Stimulated activated CD8-positive, alpha-beta memory T cell treated with anti-CD3 and anti-CD28 coated beads, Interleukin-15, amount 100 ng/mL, for 4 hours (primary cell): ENCODE measurements at places on chromosomes 1 and 21.

DNA sequence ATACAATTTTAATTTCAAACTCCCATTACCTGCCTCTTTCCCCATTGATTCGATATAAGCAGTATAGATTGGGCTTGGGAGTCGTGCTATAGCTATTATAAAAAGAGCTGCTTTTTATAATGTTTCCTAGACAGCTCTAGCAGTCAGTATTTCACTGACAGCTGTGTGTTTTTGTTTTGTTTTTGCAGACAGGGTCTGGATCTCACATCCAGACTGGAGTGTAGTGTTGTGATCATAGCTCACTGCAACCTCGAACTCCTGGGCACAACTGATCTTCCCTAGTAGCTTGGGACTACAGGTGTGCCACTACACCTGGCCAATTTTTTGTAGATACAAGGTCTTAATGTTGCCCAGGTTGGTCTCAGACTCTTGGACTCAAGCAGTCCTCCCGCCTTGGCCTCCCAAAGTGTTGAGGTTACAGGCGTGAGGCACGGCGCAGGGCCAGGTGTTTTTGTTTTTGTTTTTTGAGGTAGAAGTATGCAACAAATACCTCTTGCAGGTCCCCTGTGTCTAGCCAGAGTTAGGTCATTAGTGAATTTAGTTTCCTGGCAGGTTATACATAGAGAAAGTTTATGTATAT, 1.7 kb downstream of the NASP start:
- no peak for DNase-seq

GRCh38 chr1:18343581-18343980, 137.1 kb upstream of the KLHDC7A start:
- DNase-seq: no peak

- no peak for DNase-seq
Observed at GRCh38 chr1:41533016-41533730, 48.7 kb upstream of the EDN2 start.

DNA sequence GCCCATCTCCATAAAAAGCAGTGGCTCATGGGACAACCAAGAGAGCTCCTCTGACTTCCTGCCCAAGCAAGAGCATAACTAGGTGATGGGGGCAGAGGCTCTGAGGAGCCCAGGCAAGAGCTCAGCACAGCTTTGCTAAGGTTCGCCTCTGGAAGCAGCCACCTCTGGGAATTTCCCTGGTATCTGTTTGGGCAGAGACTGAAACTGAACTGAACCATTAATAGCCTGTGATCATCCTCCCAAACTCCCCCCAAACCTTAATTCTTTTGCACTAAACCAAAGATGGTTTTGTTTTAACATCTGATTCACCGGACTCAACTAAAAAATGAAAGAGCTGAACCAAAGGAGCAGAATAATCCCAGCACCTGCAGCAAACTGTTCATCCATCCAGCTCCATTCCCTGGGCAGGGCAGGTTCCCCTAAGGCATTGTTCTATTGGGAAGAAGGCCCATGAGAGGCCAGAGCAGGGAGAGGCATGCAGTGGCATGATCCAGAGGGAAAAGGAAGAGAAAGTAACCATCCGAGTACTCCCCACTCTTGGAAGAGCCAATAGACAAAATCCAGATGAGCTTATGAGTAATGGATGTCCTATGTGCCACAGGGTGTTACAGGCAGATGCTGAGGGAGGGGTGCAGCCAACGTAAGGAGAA, 77.8 kb upstream of the KAZN start:
- no peak for DNase-seq

GRCh38 chr21:45265721-45266517, 21.8 kb downstream of the POFUT2 start:
- DNase-seq: no peak

GRCh38 chr1:62732331-62732730, 44.1 kb upstream of the DOCK7 start:
- no peak for DNase-seq

GRCh38 chr1:198833706-198834503, 195.1 kb downstream of the PTPRC start:
- DNase-seq: no peak

- no peak for DNase-seq
Observed at GRCh38 chr21:35119501-35120047, 70.5 kb upstream of the RUNX1 start.

GRCh38 chr1:150627826-150628410, 1.5 kb downstream of the ENSA start:
- no peak for DNase-seq

GRCh38 chr1:54728027-54728426, 12.4 kb downstream of the TTC4 start:
- no peak for DNase-seq

DNA sequence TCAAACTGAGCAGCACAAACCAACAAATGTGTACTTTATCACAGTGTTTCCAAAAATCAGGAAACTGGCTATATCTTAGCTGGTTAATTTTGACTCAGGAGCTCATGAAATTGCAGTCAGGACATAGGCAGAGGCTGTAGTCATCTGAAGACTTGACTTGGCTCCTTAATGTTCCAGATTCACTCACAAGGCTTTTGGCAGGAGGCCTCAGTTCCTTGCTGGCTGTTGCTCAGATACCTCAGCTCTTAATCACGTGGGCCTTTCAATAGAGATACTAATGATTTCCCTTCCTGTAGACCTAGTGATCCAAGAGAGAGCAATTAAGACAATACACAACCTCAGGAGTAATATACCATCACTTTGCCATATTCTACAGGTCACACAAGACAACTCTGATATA, 537.7 kb downstream of the BRINP3 start:
- no peak for DNase-seq

- DNase-seq: no peak
Observed at GRCh38 chr1:179305450-179305849, 11.9 kb downstream of the SOAT1 start.

DNA sequence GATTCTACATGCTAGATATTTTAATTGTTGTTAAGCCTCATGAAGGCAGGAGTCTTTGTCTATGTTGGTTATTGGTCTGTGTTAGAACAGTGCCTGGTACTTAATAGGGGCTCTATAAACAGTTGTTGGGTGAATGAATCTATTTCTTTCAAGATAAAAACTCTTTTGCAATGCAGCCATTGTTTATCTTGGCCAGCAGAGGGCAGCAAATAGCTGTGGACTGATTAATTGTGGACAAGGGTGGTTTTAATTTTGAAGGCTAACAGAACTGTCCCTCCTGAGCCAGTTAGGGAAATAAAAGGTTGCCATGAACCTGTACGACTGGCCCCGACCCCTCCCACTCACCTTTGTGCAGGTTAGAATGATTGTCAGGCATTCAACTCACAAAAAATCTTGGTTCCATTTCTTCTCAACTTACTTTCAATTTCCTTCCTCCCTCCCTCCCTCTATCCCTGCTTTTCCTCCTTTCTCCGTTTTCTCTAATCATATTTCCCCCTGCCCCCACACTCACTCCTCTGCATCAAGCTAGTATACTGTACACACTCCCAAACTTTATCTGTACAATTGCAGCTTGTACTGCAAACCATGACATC, 66.3 kb upstream of the DIRAS3 start:
- peak; percentile 24 for DNase-seq

GRCh38 chr1:225631021-225631663, 21.8 kb downstream of the ENAH start:
- no peak for DNase-seq

GRCh38 chr1:6775261-6776043, 9.8 kb upstream of the CAMTA1 start:
- DNase-seq: no peak

- no peak for DNase-seq
Observed at GRCh38 chr1:98384461-98385141, 276.9 kb upstream of the SNX7 start.

DNA sequence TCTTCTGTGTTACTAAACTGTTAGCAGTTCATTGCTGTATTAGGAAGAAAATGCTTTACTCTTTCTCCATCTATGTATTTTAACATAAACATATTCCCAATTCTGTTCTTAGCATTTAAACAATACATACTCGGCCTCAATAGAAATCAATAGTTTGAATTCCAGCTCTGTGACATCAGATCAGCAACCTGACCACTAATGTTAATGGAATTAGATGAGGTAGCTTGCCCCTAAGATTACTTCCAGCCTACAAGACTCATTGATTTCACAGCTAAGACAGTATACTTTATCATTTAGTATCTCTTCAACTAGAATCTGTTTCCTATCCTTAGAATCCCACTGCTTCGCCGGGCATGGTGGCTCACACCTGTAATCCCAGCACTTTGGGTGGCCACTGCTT, 38.9 kb downstream of the EPRS1 start:
- DNase-seq: no peak

DNA sequence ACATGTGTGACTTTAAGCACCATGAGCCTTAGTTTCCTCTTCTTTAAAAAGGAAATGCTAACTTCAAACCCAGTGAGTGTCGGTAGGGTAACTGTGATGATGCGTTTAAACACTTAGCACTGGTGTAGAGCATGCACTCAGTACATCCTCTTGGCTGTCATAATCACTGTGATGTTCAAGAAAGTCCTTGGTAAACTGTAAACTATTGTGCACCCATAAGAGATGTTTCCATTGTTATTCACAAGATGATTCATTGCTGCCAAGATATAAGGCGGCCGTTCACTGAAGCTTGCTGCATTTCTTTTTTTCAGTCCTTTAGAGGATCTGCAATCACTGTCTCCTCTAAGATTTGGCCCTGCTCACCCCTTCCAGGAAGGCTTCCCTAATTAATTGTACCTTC, 61.8 kb upstream of the DAB1 start:
- no peak for DNase-seq

DNA sequence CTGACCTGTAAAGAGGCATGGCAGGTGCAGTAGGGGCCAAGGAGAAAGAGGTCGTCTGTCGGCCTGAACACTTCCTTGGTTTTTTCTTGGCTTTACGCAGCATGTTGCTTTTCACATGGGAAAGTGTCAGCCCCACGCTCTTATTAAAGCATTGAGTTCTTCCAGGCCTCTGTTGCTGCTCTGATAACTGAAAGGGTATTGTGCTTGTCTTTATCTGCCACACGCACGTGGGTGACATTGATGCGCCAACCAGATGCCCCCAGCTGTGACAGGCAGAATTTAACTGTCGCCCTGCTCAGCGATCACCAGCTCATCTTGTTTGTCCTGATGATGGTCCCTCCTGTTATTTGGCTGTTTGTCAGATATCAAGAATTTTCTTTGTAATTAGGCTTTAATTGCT, 76.5 kb downstream of the GALNT2 start:
- DNase-seq: no peak

DNA sequence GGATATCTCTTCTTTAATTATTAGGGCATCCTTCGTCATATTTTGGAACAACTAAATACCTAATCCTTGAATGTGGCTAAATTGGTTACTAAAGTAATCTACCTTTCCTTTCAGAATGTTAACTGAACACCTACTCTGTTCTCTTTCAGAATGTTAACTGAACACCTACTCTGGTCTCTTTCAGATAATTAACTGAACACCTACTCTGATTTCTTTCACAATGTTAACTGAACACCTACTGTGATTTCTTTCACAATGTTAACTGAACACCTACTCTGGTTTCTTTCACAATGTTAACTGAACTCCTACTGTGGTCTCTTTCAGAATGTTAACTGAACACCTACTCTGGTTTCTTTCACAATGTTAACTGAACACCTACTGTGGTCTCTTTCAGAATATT, 21.9 kb downstream of the RAB7B start:
- no peak for DNase-seq

DNA sequence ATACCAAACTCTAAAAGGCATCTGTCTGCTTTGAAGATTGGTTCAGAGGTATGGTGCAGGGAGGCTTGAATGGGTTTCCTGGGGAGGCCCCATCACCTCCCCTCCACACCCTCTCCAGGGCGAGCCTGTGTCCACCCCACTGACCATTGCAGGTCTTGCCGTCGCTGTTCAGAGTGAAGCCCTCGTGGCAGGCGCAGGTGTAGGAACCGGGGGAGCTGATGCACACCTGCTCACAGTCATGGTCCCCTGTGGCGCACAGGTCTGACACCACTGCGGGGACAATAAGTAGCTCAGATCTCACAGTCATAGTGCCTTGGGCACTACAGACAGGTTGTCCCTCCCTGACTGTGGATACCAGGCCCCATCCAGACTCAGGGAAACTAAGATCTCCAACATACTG, 6.7 kb downstream of the MATN1 start:
- DNase-seq: no peak

GRCh38 chr1:50271968-50272578, 151.2 kb downstream of the DMRTA2 start:
- no peak for DNase-seq

GRCh38 chr1:61138921-61139774, 56.8 kb downstream of the NFIA start:
- DNase-seq: no peak

GRCh38 chr1:209095627-209096595, 487.6 kb upstream of the CAMK1G start:
- no peak for DNase-seq

- DNase-seq: no peak
Observed at GRCh38 chr1:147478521-147478920, 62.8 kb upstream of the BCL9 start.

GRCh38 chr1:110005971-110006370, 21.4 kb downstream of the AHCYL1 start:
- no peak for DNase-seq

DNA sequence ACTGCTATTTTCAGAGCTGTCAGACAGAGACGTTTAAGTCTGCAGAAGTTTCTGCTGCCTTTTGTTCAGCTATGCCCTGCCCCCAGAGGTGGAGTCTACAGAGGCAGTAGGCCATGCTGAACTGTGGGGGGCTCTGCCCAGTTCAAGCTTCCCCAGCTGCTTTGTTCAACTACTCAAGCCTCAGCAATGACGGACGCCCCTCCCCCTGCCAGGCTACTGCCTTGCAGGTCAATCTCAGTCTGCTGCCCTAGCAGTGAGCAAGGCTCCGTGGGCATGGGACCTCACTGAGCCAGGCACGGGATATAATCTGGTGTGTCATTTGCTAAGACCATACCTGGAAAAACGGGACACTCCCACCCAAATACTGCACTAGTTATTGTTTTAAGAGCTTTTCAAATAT, 219.7 kb downstream of the BRINP3 start:
- no peak for DNase-seq

DNA sequence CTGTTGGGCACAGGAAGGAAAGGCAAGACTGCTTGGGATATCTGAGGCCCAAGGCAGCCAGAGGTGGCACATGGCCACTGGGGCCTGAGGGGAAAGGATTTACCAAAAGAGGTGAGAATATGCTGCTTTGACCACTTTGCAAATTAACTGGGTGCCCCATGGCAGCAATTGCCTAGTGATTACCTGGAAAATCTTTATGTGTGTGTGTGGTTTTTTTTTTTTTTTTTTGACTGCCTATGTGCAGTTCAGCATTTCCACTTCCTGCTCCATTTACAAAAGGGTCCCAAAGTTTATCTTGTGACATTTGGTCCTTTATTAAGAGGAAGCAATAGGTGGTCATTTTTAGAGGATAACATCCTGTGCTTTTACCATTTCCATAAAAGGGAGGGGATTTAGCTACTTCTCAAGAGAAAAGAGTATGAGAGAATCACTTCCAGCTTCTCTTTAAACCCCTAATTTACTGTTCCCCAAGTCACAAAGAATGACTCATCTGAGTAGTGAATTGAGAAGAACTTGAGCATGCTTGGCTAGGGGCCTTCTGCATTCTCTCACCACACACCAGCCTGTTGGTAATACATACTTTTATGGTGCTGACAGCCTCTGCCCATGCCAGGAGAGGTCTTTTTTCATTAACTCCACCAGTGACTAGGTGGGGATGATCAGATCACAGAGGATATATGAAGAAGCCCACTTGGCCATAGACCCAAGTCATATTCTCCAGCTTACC, 52.1 kb downstream of the SYDE2 start:
- no peak for DNase-seq

- DNase-seq: no peak
Observed at GRCh38 chr1:234102583-234102982, 198.1 kb downstream of the SLC35F3 start.
